ENCODE measurements at places on chromosomes 2 and 18.

DNA sequence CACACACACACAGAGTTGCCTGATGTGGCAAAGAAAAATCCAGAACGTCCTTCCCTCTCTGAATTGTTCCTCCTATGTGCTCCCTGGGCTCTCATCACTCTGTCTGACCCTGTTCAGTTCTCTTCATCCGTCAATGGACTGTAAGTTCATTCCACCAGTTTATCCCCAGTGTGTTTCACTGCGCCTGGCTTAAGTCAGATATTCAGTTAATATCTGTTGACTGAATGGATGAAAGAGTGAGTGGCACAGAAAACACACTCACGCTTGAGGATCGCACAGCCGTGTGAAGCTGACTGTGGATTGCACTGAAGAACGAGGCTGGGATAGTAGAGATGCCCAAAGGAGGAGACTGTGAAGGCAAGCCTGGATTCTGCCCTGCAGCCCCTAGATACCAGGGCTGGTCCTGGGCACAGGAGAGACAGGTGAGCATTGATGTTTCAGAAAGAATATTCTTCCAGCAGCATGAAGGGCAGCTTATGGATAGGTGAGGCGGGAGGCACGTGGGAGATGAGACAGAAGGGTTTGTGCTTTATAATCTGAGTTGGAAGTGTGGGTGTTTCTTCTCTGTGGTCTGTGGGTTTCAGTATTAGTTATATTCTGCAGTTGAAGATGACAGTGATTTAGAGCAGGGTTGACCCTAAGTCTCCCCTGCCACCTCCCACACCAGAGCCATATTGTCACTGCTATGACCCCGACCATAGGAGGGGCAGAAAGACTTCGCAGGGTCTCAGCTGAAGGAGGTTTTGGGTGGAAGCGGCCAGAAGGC is 129.9 kb downstream of the SOCS6 start:
- no peak for DNase-seq

- DNase-seq: no peak
Measured at GRCh38 chr18:68604256-68604655, 110.7 kb downstream of the TMX3 start.

- no peak for DNase-seq
Measured at GRCh38 chr2:232941912-232942594, 71.0 kb downstream of the NGEF start.

DNA sequence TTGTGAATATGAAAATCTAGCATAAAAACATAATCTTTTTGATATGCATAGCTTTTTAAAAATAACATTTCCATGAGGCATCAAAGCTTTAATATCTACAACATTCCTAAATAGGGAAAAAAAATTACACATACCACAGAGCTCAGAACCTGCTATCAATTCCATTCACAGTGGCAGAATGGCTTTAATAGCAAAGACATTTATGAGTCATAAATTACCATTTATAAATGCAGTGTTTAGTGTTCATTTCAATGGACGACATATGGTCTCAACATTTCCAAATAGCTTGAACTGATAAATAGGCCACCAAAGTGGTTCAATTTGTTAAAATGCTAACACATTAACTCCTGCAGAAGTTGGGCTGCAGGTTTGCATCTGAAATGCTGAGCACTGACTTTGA is 600.6 kb upstream of the SETBP1 start:
- no peak for DNase-seq

DNA sequence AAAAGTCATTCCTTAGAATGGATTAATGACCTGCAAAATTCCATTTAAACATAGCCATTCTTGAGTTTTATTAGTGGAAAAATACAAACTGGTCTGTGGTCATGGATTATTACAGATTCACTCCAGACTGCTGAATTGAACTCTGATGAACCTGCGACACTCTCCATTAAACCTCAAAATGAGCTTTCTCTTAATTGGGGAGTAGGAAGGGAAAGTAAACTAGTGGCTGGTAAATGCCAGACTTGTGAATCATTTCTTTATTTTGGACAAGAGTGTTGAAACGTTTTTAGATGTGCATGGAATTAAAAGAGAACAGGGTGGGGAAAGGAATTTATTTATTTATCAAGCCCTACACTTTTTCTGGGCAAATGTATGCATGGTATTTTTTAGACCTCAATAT is 321.2 kb upstream of the FANCL start:
- DNase-seq: no peak

DNA sequence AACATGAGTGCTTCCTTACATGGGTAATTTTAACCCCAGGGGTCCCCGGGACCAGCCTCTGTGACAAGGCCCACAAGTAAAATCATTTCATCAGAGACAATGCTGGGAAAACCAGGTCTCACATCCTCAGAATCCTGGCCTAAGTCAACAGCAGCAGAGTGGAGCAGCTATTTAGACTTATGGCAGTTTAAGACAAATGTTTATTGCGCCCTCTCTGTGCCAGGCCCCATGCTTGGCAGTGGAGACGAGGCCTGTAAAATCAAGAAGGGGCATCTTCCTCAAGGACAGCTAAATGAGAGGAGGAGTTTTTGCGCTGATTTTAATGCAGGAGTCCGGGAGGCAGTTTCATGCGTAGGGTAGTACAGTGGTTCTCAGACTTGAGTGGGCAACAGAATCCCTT is 56.0 kb upstream of the ACAA2 start:
- no peak for DNase-seq

GRCh38 chr18:58303363-58303762 is 259.3 kb downstream of the NEDD4L start:
- peak; percentile 47 for DNase-seq

GRCh38 chr2:15803543-15804245 is 136.7 kb upstream of the MYCN start:
- no peak for DNase-seq

DNA sequence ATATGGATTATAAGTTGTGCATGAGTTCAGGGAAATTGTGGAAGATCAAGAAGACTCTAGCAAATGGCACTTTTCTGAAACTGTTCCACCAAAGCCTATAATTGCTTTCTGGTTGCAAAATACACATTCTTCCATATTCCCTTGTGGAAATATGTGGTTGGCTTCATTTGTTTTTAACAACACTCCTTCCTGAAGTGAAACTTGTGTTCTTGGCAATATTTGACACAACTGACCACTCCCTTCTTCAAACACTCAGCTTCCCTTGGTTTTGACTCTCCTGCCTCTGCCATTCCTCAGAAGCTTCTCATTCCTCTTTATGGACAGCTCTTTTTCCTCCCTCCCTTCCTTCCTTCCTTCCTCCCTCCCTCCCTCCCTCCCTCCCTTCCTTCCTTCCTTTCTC is 192.3 kb downstream of the PMAIP1 start:
- no peak for DNase-seq

- DNase-seq: no peak
Measured at GRCh38 chr2:106849253-106849652, 36.7 kb downstream of the ST6GAL2 start.

GRCh38 chr2:43126817-43127207 is 99.6 kb downstream of the ZFP36L2 start:
- no peak for DNase-seq

GRCh38 chr2:151886241-151886640 is 58.0 kb upstream of the ARL5A start:
- DNase-seq: no peak

DNA sequence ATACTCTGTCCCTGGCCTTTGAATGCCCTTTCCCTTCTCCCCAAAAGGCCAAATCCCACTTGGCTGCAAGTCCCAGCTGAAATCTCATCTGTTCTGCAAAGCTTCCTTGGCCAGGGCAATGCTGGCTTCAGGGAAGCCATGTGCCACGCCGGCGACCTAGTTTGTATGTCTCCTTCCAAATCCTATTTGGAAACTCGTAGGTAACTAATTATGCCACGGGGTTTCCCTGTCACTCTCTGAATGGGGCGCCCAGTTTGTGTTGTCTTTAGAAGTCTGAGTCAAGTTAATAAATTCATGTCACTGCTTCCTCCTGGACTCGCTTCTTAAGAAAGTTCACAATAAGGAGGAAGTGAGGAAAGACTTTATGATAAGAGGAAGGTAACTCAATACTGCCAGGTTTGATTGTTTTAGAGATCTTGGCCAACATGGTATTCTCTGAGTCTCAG is 19.1 kb downstream of the FHL2 start:
- no peak for DNase-seq

DNA sequence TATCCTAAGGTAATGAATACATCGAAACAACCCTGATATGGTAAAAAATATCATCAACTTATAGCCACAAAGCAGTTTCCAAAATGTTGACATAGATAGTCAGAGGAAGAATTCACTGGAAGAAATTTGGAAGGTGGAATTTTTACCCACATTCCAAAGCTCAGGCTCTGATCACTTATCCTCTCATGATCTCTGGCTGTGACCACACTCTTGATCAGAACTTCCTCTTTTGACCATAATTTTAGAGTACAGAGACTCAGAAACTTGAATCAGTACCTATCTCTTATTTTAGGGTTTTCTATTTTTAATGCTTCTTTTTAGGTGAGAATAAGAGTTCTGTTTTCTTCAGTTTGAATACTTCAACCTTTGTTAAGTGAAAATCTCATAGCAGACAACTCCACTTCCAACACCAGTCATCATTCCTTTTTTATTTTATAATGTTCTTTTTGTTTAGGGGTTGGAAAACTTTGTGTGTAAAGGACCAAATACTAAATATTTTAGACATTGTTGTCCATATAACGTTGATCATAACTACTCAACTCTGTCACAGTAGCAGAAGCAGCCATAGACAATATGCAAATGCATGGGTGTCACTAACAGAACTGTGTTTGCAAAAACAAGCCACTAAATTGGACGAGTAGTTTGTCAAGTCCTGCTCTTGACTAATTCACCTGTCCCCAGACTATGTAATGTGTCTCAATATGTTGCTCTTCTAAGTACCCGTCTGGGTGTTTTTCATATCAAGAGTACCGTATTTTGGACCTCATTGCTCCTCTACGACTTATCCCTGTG is 891.6 kb upstream of the CRIM1 start:
- no peak for DNase-seq

GRCh38 chr2:219475697-219476651 is 22.7 kb upstream of the GMPPA start:
- DNase-seq: peak; percentile 65

- DNase-seq: peak; percentile 65
Measured at GRCh38 chr2:23380562-23381065, 4.4 kb upstream of the KLHL29 start.

- DNase-seq: no peak
Measured at GRCh38 chr2:239691720-239692119, 290.9 kb upstream of the HDAC4 start.

- DNase-seq: no peak
Measured at GRCh38 chr2:31083234-31083993, 54.8 kb downstream of the GALNT14 start.

- no peak for DNase-seq
Measured at GRCh38 chr18:9782073-9782857, 74.2 kb downstream of the RAB31 start.

DNA sequence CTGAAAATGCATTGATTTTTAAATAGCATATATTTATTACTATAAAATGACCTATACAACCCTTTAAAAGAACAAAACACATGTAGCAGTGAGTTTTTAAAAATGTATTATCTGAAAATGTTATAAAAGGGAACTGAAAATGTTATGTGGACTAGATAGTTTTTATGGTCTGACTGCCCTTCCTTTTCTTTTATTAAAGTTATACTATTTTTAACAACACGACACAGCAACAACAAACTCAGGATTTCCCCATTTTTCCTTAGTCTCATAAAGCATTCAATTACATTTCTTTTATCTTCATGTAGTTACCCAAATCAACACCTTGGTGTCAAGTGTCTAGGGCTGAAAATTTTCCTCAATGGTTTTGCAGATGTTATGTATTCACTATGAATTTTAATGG is 132.8 kb upstream of the TMEFF2 start:
- DNase-seq: no peak

GRCh38 chr2:53366543-53366942 is 401.1 kb upstream of the CHAC2 start:
- DNase-seq: no peak

DNA sequence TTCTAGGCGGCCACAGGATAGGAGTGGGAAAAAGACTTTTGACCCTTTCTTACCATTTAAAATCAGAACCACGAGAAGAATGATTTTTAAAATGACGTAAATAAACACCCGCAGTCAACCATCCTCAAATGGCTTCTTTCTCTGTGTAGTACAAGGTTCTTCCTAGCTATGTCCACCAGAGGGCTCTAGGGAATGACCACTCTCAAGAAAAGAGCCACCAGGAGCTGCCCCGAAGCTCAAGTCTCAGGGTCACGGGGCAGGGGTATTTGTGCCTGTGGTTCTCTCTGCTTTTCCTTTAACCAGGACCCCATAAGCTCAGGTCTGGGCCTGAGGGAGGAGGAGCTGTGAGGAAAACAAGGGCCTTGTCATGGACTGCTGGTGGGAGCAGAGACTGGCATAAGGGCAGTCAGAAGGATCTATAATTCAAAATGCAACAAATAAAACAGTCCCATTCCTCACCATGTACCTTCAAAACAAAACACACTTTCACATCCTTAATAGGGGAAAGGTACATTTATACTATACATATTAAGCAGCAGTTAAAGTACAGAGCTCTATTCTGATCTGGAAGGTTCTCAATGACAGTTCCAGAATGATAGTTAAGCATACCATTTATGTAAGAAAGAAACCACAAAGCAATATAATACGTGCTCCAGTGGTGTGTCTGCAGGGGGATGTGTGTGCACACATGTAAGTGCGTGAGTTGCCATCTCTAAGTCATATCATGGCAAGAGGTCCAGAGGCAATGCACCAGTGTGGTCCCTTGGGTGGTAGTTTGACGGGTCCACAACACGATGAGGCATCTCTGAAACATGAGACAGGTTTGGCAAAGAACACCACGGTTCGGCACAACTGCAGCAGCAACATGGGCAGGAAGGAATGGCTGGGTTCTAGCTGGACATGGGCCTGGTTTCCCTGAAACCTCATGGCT is 18.6 kb downstream of the LYPD1 start:
- DNase-seq: no peak

DNA sequence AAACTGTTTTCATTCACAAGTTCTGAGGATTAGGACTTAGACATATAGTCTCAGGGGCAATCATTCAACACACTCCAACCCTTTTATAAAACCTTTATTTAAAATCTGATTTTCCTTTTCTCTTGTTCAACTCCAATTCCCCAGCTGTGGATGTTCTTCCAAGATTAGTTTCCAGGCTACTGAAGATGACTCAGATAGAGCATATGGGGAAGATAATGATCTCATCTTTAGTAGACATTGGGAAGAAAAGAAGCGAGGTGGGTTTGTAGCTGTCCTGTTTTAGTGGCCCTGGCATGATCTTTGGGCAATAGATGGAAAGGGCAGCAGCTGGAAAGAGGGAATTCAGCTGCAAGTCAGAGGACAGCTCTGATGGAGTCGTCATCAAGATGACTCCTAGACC is 247.7 kb upstream of the CCDC68 start:
- DNase-seq: no peak

DNA sequence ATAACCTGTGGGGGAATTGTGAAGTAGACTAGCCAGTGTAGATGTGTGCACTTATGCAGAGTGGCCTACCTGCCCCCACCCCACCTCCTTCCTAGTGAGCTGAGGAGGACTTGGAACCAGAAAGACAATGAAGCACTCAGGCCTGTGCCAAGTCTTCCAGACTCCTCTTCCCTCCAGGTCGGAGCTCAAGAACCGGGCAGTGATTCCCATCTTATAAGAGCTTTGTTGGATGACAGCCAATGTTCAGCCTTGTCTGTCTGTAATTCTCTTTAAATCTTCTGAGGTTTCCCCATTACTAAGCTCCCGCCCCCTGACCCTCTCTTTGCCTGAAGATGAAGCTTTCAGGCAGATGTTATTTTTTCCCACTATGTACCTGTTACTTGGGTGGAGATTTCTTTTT is 121.0 kb downstream of the SMAD2 start:
- DNase-seq: no peak

Data from activated naive CD4-positive, alpha-beta T cell treated with anti-CD3 and anti-CD28 coated beads, Interleukin-2, amount 50 U/mL, for 16 hours (primary cell).